WERI-Rb-1 (cell line): ENCODE measurements at places on chromosomes 6 and 20.
A peak's percentile ranks its signal among the peaks of the same experiment; 100 is the strongest.

DNA sequence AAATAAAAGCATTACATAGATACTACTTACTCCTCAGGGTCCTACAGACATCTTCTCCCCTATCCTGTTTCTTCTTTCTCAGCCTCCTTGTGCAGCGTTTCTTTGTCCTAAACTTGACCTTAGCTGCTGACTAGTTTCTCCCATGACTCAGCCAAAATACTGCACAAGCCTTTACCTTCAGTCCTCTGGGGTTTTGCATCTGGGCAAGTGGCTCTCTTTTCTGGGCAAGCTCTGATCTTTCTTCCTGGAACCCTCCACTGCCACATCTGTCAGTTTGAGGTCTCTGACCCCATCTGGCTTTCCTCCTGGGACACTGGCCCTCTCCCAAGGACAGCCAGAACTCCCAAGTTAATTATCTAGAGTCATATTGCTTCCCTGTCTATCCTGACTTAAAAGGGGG is 838.4 kb downstream of the DHX35 start:
- DNase-seq, result no peak

- DNase-seq, result peak; percentile 11
Observed at GRCh38 chr6:91081452-91082067, 494.7 kb upstream of the MAP3K7 start.

DNA sequence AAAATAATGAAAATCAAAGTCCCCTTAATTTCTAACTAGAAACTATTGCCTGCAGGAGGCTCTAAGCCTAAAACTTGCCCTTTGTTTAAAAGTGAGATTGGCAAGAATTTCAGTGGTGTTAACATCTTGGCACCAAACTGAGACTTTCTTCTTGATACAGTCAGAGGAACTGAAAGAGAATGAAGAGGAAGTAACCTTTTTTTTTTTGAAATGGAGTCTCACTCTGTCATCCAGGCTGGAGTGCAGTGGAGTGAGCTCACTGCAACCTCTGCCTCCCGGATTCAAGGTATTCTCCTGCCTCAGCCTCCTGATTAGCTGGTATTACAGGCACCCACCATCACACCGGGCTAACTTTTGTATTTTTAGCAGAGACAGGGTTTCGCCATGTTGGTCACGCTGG is 3.6 kb downstream of the DOP1A start:
- DNase-seq, result no peak

- DNase-seq, result no peak
Observed at GRCh38 chr6:53238311-53238710, 89.7 kb upstream of the GCM1 start.

DNA sequence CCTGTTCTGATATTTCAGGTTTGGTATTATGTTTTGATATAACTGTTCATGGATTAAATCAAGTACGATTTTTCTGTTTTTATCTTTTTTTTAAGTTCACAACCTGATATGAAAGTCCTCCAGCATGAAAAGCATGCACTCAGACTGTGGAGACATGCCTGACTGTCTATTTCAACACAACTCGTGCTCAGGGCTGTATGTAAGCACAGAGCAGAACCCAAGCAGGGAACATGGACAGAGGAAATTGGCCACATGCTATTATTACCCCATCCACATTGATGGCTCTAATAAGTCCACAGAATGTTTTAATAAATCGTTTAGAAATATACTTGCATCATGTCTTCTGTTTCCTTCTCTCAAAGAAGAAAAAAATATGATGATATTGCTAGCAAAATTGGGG is 730.4 kb downstream of the C6orf118 start:
- no peak for DNase-seq

- DNase-seq, result no peak
Observed at GRCh38 chr6:6314596-6314995, 5.9 kb downstream of the F13A1 start.

DNA sequence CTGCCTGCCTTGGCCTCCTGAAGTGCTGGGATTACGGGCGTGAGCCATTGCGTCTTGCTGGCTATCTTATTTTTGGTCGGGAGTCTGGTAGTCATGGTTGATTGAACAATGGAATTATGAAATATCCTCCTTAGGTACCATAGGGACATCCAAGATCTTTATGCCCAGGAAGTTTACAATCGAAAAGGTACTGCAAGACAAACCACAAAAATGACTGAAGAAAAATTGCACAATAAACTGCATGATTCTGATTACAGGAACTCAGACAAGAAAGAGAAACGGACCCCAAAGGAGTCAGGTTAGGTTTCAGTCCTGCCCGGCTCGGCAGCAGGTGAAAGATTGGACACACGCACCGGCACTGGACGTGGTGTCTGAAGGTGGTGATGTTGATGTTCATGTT is 5.3 kb downstream of the SLC26A8 start:
- DNase-seq, result no peak

DNA sequence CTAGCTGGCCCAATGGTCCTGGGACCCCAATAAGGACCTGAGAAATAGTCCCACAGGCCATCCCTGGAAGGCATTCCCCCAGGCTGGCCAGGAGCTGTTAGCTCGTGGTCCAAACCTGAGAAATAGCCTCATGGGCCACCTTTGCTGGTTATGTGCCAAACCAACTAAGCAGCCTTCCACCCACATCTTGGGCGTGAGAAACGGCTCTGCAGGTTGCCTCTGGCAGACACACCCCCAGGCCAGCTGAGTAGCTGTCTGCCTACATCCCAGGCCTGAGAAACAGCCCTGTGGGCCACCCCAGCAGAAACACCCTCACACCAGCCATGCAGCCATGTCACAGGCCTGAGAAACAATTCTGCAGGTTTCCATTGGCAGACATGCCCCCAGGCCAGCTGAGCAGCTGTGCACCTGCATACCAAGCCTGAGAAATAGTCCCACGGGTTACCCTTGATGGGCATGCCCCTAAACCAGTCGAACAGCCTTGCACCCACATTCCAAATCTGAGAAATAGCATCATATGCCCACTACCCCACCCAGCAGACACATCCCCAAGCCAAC is 567.8 kb upstream of the ID4 start:
- DNase-seq, result no peak

DNA sequence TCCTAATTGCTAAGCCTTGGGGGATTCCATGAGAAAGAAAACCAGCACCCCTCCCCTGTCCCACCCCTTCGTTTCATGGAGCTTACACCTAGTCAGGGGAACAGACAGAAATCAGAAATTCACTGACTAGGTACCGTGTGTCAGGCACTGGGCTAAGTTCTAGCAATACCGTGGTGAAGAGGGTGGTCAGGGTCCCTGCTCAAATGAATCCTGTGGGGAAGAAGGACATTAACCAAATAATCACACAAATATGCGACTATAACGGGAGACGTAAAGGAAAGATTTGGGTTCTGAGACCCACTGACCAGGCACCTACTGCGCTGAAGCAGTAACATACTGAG is 65.1 kb upstream of the TOP1 start:
- no peak for DNase-seq

GRCh38 chr6:152636021-152636608 is 1.0 kb downstream of the SYNE1 start:
- DNase-seq, result no peak

DNA sequence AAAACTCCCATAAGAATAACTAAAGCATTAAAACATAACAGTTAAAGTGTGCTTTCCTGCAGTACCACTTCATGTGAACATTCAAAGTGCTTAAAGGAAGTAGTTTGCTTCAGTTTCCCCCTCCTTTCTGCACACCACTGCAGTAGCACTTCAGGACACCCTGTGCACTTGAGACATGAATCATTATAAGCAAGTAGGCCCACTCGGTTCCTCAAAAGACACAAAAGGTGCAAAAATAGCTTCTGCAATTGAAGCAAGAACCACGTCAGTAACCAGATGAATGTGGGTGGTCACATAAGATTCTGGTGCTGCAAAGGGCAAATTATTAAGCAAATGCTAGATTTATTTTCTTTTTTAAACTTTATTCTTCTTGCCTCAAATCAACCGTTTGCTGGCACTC is 160.6 kb downstream of the HIVEP2 start:
- no peak for DNase-seq

GRCh38 chr6:101879782-101880181 is 486.3 kb downstream of the GRIK2 start:
- no peak for DNase-seq

DNA sequence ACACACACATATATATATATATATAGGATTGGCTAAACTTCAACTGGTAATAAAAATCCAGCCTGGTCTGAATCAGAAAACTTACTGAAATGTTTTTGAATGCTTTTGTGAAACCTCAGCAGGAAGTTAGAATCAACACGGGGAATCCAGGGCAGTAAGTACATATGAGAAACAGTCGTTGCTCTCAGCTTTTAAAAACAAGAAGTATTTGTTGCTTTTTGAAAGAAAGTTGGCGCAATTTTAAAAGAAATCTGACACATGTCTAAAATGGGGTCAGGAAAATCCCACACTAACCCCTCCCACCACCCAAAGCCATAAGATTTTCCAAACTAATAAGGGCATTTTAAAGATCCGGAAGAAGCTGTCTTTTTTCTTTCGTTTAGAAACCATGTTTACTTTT is 11.5 kb upstream of the CCDC170 start:
- DNase-seq, result no peak

DNA sequence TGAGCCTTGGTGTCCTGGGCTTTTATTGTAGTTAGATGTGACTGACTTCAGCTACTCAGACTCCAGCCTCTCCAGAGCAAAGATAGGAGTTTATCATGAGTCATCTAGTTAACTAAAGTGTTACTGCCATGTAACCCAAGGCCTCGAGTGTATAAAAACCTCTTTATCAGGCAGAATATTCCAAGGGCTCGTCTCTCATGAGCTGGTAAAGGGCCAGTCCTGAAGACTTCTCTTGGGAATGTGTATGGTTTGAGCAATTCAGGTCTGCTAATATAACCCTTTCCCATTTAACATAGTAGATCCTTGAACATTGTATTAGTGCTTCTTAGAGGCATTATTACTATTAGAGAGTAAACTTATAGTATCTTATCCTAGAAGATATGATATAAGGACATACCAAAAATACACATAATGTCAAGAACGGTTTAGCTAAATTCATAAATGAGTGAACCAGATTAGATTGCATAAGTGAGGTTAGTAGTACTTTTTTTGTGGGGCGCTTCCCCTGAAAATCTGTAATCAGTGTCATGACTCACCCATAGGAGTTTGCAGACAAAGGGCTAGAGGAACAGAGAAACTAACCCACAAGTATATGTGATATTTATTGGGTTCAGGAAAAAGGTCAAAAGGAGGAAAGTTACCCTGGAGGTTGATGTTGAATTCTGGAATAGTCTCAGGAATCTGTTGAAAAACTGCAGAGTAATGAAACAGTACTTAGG is 16.0 kb downstream of the DSE start:
- DNase-seq, result no peak

DNA sequence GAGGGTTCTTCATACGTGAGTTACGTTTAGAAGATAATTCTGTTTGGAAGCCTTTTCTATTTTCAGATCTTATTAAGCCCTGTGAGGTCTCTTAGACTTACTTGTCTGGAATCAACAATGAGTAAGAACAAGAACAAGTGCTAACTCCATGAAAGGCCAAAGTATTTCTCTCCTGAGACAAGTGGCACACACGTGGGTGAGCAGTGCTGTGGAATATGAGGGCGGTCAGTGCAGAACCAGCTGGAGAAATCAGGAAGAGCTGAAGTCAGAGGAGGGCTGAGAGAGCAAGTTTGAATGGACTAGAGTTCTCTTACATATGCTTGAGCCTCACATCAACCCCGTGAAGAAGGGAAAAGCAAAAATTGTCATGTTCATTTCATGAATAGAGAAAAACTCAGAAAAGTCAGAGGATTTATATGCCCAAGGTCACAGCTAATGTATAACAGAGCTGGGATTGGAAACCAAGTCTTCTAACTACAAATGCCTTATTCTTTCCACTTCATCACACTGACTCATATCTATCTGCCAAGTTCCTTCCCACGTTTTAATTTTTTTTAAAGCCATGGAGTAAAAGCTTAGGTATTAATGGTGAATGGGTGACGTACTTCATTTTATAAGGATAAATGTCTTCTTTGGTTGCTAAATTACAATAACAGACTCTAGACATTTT is 201.3 kb upstream of the DTNBP1 start:
- DNase-seq, result no peak

GRCh38 chr6:123841067-123841896 is 37.6 kb downstream of the NKAIN2 start:
- DNase-seq, result no peak

GRCh38 chr20:32018269-32019155 is 8.3 kb downstream of the CCM2L start:
- DNase-seq, result peak; percentile 97

DNA sequence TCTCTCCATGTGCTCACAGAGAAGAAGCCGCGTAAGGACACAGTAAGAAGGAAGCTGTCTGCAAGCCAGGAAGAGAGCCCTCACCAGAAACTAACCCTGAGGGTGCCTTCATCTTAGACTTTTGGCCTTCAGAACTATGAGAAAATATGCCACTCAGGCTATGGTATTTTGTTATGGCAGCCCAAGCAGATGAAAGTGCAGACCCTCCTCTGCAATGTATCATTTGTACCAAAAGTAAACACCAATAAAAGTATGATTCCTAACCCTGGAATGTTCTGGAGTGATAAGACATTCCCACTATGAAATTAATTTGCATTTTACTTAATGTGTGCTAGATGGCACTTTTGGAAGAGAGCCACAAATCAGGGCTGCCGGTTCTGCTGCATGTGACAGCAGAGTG is 594.3 kb downstream of the UTRN start:
- DNase-seq, result no peak

- DNase-seq, result no peak
Observed at GRCh38 chr6:74519163-74519562, 686.7 kb downstream of the COL12A1 start.

DNA sequence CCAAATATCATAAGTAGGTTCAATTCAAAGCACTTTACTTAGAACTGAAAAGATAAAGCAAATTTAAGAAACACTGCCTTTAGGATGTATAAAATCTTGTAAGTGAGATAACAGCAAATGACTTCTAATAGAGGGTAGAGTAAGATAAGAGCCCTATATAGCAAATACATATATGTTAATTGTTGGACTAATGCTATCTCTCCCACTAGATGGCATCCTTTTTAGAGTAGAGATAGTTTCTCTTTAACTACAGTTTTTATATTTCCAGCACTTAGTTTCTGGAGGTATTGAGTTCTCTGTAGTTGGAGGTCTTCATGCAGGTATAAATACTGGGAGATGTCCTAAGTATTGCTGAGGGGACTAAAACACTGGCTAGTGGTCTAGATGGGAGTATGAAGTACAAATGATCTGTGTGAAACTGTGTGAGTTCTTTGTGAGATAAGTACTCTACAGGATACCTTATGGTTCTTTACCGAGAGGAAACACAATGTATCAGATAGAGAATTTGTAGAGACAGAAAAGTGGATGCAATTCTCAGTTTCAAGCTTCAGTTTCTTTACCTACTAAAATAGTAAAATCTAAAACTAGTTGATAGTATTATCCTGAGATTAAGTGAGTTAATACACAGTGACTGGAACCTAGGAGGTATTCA is 399.3 kb downstream of the KHDRBS2 start:
- DNase-seq, result no peak

GRCh38 chr20:17626217-17627007 is 55.6 kb downstream of the RRBP1 start:
- DNase-seq, result no peak

- DNase-seq, result no peak
Observed at GRCh38 chr20:41475503-41475902, 108.9 kb upstream of the EMILIN3 start.

- no peak for DNase-seq
Observed at GRCh38 chr6:18431581-18431980, 44.4 kb downstream of the RNF144B start.
